Suppressor macrophage treated with lipopolysaccharide for 4 hours (primary cell): ENCODE measurements at places on chromosomes 3 and 15.

GRCh38 chr3:171654809-171655208 lies 155.5 kb downstream of the PLD1 start:
- DNase-seq: no peak

GRCh38 chr15:78623786-78624497 lies 3.1 kb upstream of the CHRNA3 start:
- no peak for DNase-seq

- no peak for DNase-seq
These were observed 543.1 kb downstream of the NTRK3 start for GRCh38 chr15:87713475-87713879.

DNA sequence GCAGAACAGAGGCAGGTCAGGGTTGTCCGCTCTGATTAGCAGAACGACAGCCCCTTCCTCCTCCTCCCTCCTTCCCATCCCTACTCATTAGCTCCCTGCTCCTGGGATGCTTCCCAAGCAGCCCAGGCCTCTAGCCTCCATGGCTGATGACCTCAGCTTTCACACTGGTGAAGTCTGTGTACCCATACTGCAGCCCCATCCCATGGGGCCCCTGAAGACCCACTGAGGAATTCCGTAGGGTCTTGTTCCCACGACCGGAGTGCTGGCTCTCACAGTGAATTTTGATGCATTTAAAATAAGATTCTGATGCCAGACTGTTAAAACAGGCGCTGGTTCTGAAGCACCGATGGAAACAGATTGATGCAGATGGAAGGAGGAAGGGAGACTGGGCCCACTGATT lies 36.1 kb downstream of the GOLGA6A start:
- no peak for DNase-seq

- no peak for DNase-seq
These were observed 42.7 kb downstream of the PPP2R3A start for GRCh38 chr3:136008221-136008620.

- DNase-seq: peak; percentile 87
These were observed 141.5 kb upstream of the TBL1XR1 start for GRCh38 chr3:177338697-177339219.

- DNase-seq: peak; percentile 37
These were observed 173.3 kb downstream of the TMEM108 start for GRCh38 chr3:133211449-133211848.

DNA sequence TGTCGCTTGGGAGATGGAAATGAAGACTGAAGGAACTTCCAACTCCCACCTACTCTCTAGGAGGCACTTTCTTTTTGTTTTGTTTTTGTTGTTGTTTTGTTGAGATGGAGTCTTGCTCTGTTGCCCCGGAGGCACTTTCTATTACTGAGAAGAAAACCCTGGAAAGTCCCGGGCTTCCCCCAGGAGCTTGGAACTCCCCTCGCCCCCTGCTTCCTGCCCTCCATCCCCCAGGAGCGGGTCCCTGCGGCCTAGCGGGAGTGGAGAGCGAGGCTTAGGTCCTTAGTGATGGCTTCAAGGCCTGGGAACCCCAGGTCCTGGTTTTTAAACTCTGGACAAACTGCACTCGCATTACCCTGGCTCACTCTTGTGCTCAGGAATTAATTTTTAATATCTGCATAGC lies 195.7 kb downstream of the OCA2 start:
- no peak for DNase-seq

- DNase-seq: no peak
These were observed 81.1 kb downstream of the RAD18 start for GRCh38 chr3:8882171-8882593.

DNA sequence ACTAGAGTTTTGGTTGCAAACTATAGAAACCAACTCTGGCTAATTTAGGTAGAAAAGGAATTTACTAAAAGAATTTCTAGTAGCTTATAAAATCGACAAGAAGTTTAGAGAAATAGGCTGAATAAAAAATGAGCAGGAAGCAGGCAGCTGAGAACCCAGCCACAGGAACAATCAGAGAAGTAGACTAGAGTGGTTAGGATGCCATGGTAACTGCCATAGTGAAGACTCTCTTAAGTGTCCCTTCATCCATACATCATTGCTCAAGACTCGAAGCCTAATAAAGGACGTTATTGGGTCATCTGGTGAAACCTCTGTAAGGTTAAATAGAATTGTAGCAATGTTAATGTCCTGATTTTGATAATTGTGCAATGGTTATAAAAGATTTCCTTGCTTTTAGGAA lies 13.8 kb downstream of the AVEN start:
- DNase-seq: no peak

- DNase-seq: no peak
These were observed 3.6 kb upstream of the AMOTL2 start for GRCh38 chr3:134377896-134378295.

- no peak for DNase-seq
These were observed 422.2 kb downstream of the TBC1D5 start for GRCh38 chr3:17320266-17320665.

- DNase-seq: no peak
These were observed 43.3 kb downstream of the RASGRP1 start for GRCh38 chr15:38521316-38521715.

DNA sequence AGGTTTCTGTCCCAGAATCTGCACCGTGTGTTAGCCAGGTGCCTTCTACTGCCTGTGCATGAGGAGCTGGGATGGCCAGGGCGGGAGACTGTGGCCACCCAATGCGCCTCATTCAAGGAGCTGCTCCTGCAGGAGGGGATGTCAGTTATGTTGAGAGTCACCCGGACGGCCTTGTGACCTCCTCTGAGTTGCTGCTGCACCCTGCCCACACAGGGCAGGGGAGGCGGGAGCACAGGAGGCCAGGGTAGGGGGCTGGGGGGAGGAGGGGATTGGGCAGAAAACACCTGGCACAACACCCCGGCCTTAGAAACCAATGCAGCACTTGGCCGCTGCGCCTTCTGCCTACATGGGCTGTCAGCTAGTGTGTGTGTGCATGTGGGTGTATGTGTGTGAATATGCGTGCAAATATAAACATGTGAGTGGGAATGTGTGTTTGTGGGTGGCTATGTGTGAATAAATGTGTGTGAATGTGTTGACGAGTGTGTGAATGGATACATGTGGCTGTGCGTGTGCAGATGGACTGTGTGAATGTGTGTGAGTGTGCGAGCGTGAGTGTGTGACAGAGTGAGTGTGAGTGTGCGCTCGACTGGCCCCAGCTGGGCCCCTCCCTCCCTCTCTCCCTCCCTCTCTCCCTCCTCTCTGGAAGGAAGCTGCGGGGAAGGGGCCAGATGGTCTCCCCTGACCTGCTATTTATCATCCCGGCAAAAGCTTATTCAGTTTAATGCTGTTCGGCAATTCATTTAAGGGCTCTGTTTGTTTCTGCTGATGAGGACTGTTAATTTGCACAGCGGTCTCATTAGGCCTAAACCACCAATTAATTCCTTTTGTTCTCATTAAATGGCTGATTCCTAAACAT lies 106.9 kb downstream of the TLE3 start:
- DNase-seq: no peak

DNA sequence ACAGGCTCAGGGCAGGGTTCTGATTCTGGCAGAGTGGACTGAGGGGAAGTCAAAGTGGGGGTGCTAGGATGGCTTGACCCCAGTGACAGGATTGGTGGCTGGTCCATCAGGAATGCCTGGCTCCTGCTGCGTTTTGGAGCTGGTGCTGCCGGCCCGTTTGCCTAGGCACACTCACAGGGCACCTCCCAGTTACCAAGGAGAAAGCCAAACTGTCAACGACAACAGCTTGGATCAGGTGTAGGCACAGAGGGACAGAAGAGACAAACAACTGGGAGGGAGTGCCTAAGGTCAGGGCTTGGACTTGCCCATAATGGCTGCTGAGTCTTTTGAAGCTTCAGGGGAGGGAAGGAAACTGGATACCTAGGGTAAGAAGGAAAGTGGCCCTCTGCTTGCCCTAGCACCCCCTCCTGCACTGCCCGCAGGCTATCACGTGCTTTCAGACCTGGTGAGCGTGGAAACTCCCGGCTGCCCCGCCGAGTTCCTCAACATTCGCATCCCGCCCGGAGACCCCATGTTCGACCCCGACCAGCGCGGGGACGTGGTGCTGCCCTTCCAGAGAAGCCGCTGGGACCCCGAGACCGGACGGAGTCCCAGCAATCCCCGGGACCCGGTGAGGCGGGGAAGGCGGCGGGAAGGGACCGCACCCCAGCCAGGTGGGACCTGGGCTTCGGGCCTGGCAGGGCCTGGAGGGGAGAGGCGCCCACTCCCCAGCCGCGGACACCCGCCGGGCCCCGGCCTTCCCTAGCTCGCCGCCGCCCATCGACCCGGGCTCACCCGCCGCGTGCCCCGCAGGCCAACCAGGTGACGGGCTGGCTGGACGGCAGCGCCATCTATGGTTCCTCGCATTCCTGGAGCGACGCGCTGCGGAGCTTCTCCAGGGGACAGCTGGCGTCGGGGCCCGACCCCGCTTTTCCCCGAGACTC lies 5.1 kb downstream of the DUOX1 start:
- no peak for DNase-seq

DNA sequence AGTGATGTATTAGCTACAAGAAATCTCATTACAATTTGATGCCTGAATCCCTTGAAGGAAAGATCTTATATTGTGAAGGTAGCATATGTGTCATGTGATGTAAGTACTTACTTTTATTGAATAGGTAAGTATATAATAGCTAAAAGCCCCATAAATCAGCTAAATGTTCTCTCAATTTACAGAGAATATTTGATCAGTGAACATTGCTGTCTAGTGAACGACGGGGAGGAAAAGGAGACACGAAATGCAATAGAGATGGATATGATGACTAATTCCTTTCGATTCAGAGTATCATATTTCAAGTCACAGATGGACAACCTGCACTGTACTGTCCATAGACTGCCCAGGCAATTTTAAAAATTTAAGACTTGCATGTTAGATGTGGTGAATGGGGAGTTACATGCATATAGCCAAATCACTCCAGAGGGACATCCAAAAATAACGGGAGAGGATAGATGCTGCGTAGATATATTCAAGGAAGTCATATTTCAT lies 462.1 kb upstream of the CDIN1 start:
- DNase-seq: no peak

- peak; percentile 37 for DNase-seq
These were observed 26.5 kb downstream of the PLA1A start for GRCh38 chr3:119624002-119624720.

DNA sequence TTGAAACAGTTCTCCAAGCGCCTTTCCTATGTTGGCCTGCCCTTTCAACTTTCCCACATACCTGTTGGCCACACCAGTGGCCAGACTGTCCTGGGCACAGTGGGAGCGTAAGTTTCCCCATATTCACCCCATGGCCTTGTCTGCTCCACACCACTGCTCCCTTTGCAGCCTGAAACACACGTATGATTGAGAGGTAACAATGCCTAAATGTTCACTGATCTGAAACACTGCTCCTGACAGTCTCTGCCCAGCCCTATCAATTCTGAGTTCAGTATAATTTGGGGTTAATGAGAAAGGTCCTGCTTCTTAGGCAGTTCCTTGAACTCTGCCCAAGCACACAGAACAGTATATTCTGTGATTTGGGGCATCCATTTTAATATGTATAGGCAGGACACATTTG lies 52.2 kb downstream of the ANXA2 start:
- no peak for DNase-seq

GRCh38 chr3:10187290-10187876 lies 22.7 kb downstream of the IRAK2 start:
- peak; percentile 78 for DNase-seq

- DNase-seq: peak; percentile 26
These were observed 1.3 kb downstream of the DENND4A start for GRCh38 chr15:65790694-65791334.

GRCh38 chr3:23830869-23831484 lies 25.2 kb downstream of the UBE2E1 start:
- DNase-seq: peak; percentile 16

DNA sequence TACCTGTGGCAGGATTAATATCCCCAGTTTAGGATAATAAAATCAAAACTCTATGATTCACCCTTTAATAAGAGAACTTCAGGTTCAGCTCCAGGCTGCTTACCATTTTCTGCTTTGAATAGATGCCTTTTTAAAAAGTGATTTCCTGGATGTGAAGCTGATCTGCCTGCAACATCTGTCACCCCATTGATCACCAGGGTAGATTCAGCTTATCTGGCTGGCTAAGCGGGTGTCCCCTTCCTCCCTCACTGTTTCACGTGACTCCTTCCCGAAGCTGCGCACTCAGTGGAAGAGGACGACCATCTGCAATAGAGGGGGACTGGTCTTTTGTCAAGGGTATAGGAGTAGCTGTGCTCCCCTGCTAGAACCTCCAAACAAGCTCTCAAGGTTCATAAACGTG lies 128.1 kb downstream of the IL1RAP start:
- no peak for DNase-seq
